ENCODE measurements at places on chromosomes 4 and X. TPM values are rescaled to one million over a fixed set of nuclear protein-coding genes. Genes with fewer than 3 reads are reported as not detected.

DNA sequence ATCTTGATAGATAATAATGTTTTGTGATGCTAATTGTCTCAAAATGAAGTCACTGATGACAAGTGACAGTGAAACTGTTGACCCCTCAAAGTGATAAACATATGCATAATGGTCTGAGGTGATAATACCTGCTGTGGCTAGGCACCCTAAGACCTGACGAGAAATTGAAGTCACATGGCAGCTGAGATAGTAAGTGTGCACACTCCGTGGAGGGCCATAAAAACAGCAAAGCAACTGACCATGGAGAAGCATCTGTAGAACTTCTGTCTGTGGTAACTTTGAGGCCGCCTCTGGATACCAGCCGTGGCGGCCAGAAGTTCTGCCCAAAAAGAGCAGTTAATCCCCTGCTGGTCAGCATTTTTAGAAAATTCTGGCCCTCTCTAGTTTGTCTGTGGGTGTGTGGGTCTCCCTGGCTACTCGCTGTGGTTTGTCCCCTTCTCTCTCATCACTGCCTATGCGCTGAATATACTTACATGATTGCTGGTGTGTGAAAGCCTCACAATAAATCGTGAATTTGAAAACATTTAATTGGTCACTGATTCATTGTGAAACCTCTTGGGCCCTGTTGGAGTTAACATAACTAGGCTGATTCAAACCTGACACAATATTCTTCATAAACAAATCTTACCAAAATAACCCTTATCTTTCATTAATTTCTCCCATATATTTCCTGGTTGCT lies 50.6 kb downstream of the CCDC149 start:
- no peak for DNase-seq

- DNase-seq: no peak
Observed at GRCh38 chrX:129490330-129490729, 33.0 kb downstream of the SMARCA1 start.

GRCh38 chr4:128162434-128162833 lies 101.3 kb downstream of the LARP1B start:
- DNase-seq: no peak

ZNF157 gene
- 0.16 TPM for total RNA-seq

FAM13A gene
- total RNA-seq: 20.3 TPM

LPAR4 gene
- total RNA-seq: 2.6 TPM

- DNase-seq: no peak
Observed at GRCh38 chr4:47641755-47642154, 156.7 kb downstream of the ATP10D start.

DNA sequence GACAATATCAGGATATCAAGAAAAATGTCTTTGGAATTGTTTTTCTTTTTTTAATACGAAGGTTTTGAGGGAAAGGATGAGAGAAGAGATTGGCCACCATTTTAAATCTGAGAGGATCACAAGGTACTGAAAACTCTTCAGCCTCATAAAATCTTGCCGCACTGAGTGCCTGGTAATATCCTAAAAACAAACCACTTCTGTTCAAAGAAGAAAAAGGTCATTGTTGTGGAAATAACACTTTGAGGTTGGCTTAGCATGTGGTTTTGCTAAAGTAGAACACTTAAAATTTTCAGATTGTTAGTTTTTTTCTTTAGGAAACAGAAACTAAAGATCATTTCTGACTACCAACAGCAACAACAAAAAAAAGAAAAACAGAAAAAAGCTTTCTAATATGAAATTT lies 1.0 kb upstream of the CLDN22 start:
- no peak for DNase-seq

DNA sequence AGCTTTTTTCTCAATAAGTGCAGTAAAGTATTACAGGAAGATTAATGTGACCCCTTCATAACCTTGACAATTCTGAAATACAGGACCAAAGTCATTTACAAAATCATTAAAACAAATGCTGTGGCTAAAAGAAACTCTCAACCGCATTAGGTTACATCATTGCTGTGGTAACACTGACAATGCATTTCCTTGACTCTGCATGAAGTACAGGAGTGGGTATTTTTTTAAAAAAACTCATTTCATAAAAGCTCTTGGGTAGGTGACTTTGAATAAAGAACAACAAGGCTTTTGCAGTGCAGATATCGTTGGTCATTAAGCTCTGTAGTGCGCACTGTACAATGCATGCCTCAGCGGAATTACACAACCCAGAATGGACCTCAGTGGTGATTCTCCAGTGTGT lies 23.4 kb upstream of the XK start:
- no peak for DNase-seq

DNA sequence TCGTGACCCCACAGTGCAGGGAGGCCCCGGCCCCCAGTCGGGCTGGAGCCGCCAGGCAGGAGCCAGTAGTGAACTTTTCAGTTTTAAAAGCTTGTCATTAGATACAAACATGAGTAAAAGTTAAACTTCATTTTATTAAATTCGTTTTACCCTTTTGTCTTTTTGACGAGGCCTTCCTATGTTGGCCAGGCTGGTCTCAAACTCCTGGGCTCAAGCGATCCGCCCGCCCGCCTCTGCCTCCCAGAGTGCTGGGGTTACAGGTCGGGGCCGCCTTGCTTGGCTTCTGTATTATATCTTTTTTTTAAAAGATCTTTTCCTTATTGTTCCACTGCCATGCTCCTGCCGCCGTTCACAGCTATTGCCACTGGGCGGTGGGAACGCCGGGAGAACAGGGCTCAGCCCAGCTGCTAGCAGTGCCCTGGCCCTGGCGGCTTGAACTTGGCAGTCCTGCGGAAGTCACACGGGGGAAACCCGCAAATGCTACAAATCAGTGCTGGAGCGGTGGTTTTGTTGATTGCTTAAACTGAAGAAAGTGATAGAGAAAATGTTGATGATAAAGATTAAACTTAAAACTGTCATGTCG lies 968 bp upstream of the NELFA start:
- no peak for DNase-seq

FHDC1 gene
- 22.3 TPM for total RNA-seq

- DNase-seq: no peak
Observed at GRCh38 chrX:39170464-39170863, 369.2 kb downstream of the MID1IP1 start.

NMU gene
- total RNA-seq: not detected

DNA sequence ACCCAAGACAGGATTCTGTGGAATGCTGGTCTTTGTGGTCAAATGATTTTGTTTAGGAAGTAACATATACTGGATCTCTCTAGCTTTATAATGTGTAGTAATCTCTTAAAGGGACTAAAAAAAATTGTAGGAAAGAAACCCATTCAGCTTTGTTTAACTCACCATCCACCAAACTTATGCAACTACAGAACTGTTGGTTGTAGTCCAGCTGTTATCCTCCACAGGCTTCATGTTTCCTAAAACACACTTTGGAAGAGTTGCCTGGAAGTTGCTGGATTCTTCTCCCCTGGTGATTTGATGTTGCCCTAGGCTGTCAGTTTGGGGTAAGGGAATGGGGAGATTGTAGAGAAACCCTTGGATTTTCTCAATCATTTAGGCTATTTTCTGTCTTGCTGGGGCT lies 89.3 kb downstream of the RLIM start:
- DNase-seq: no peak

MAGEH1 gene
- total RNA-seq: 10.0 TPM

DNA sequence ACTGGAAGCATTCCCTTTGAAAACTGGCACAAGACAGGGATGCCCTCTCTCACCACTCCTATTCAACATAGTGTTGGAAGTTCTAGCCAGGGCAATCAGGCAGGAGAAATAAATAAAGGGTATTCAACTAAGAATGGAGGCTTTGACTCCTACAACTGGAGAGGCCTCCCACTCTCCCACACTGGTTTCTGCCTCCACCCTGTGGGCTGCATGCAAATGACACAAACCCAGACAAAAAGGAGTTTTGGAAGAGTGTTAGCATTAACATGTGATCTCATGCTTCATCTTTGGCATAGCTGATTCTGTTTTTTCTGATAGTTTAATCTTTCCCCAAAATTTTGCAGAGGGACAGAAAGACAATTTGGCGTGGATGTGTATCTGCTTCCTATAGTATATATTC lies 80.8 kb upstream of the IQCM start:
- DNase-seq: no peak

GRCh38 chr4:173821876-173822275 lies 291.8 kb upstream of the HAND2 start:
- DNase-seq: no peak

TASL gene
- not detected for total RNA-seq
